DMS79 (cell line): ENCODE measurements at places on chromosomes 7 and 10.
A peak's percentile ranks its signal among the peaks of the same experiment; 100 is the strongest.

DNA sequence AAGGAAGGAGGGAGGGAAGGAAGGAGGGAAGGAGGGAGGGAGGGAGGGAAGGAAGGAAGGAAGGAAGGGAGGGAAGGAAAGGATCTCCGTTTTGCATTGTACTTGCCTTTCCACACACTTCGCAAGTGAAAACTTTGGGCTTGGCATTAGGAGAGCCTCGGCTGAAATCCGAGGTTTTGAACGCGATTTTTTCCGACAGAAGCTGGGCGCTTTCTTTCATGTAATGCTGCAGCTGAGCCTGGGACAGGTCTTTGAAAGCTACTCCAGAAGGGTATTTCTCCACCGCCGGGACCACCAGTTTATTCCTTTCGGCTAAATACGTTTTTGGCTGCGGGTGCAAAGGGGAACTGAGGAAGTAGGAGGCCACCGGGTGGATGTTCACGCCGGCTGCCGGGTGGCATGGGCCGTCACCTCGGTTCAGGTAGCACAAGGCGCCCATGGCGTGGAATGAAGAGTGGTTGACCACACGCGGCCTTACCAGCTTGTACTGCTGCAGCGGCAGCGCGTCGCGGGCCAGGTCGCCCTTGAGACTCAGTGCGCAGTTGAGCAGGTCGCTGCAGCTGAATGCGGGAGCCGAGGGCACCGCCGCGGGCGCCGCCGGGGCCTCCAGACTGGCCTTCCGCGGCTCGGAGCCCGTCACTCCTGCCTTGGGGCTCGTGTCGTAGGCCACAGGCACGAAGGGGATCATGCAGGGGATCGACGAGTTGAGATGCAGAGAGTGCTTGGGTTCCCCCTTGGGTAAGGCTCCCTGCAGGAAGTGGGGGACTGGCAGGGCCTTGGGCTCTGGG, 825 bp downstream of the FEZF1 start:
- DNase-seq: no peak

DNA sequence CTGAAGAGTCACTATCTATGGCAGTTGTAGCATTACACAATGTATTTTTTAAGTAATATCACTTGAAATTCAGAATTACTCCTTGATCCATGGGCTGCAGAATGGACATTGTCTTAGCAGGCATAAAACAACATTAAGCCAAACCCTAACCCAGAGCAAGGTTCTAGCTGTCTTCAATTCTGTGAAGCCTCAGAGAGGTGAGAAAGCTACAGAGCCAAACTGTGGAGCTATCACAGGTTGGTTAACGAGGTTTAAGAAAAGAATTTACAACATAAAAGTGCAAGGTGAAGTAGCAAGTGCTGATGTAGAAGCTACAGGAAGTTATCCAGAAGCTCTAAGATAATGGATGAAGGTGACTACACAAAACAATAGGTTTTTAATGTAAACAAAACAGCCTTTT, 582.7 kb upstream of the POT1 start:
- DNase-seq: no peak

- no peak for DNase-seq
Measured at GRCh38 chr10:92113911-92114600, 176.8 kb downstream of the CPEB3 start.

DNA sequence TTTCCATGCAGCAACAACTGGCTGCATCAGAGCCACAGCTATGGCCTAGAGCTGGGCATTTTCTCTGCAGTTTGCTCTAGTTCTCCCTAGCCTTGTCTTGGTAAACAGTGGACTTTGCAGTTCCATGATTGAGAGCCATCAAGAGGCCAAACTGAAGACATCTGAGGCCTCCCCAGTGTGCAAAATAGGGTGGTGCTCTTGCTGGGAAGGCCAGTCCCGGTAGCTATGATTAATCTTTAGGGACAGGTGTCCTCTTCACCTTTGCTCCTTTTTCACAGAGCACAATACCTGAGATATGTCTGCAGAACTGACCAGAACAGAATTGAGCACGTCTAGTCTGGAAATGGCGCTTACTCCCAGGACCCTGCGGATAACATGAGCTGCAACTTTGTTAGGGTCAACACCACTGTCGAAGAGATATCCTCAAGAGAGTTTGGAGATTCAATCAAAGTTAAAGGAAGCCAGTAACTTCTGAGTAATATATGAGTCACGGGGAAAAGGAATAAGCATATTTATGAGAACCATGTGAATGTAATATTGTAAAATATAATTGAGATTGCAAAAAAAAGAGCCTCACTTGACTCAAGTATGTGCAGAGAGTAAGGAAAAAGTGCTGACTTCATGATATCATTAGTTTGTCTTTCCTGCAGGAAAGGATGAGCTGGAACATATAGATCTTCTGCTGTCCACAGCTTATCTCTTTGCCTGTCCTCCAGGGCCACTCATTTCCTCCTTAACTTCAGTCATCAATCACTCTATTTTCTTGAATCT, 76.7 kb downstream of the ANK3 start:
- DNase-seq: no peak

DNA sequence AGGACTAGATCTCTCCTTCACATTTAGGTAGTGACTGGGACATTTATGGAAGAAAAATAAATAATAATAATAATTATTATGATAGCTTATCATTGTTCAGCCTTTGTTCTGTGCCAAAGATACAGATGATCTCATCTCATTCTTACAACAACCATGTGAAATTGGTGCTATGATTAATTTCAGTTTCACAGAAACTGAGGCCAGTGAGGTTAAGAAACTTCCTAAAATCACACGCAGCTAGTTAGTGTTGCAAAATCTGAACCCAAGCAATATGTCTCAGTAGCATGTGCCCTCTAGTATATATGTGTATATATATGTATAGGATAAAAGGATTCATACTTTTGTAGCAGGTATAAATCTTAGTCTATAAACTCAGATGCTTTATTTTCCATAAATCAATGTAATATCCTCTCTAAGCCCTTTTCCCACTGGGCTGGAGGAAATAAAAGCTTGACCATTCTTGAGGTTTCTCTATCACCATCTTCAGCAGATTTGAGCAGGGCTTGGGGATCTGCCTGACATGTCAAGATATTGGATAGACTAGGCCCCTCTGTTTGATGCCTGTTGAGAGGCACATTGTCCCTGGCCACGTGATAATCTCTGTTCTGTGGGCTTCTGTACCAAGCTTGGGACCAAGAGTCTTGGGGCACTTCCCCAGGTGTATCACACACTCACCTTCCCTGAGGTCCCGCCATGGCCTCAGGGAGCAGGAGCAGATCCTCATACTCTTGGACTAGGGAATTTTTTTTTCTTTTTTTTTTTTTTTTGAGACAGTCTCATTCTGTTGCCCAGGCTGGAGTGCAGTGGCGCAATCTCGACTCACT, 172.6 kb upstream of the NRP1 start:
- no peak for DNase-seq

- DNase-seq: no peak
Measured at GRCh38 chr10:113764582-113764981, 13.1 kb downstream of the PLEKHS1 start.

DNA sequence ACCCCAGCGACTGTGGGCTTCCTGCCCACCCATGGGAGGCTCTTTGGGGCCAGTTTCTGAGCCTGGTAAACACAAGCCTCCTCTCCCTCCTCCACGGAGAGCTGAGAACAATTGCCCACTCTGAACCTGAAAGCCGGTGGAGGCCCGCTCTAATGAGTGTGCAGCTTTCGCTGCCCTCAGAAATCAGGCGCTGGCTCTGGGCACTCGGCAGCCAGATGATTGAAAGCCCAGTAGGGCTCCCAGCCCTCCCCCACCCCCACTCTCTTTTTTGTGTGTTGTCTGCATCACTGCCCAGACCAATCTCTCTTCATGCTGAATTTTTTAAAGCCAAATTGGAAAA, 438.9 kb downstream of the RPS24 start:
- no peak for DNase-seq

DNA sequence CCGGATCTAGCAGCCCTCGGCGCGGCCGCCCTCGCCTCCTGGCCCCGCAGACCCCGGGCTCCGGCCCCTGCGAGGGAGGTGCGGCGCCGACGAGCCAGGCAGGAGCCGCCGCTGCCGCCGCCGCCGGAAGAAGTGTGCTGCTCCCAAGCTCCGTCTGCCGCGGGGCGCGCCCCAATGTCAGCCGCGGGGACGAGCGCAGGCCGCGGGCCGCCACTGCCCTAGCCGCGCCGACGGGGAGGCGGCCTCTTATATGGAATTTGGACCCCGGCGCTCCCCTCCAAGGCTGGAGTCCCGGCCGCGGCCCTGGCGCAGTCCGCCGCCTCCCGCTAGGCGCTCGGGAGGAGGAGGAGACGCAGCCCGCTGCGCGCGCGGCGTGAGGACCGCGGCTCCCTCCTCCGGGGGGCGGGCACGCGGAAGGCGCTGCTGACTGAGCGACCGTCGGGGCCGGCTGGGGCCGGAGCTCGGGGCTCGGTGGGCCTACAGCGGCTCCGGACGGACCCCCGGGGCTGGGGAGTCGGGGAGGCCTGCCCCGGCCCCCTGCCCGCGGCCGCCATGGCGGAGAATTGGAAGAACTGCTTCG, at the start of gene TRIM8:
TSS of gene TRIM8 (plus strand) at position 414 of the 580 bp plus-strand sequence. CDS start at position 553, 139 bp downstream.
- no peak for DNase-seq

- no peak for DNase-seq
Measured at GRCh38 chr10:101291331-101292193, 62.3 kb upstream of the LBX1 start.

- no peak for DNase-seq
Measured at GRCh38 chr7:27420702-27421101, 178.1 kb downstream of the EVX1 start.

GRCh38 chr10:76287856-76288255, 856.4 kb downstream of the LRMDA start:
- DNase-seq: no peak

- no peak for DNase-seq
Measured at GRCh38 chr7:27245798-27246691, 3.4 kb downstream of the EVX1 start.

DNA sequence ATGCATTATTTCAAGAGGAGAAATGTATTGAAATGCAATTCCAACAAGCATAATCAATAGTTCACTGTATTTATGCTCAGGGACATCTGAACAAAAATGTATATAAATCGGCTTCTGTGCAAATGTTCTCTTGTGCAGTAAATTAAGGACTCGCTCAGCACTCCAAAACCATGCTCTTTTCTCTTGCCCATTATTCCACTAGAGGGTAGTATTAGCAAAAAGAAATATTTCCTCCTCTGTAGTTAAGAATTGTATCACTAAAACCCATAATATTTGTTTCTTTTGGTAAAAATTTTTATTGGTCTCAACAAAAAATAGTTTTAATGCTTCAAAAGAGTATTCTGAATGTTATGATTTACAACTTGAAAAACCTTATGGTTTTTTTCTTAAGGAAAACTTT, 803.1 kb downstream of the PCDH15 start:
- DNase-seq: no peak

DNA sequence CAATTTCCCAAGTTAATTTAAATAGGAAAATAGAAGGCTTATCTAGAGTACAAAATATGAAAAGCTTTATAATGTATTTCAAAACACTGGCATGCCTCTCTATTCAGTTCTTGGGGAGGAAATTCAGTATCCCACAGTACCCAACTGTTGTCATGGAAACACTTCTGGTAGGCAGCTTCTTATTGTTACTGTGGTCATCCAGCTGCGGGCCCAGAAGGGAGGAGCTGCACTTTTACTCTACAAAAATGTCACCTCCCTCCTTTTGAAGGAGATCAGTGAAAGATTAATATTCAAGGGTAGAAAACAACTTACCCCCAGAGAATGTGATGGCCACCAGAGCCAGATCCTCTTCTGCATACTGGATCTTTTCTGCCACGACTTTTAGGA, 202.8 kb downstream of the RAPGEF5 start:
- no peak for DNase-seq

DNA sequence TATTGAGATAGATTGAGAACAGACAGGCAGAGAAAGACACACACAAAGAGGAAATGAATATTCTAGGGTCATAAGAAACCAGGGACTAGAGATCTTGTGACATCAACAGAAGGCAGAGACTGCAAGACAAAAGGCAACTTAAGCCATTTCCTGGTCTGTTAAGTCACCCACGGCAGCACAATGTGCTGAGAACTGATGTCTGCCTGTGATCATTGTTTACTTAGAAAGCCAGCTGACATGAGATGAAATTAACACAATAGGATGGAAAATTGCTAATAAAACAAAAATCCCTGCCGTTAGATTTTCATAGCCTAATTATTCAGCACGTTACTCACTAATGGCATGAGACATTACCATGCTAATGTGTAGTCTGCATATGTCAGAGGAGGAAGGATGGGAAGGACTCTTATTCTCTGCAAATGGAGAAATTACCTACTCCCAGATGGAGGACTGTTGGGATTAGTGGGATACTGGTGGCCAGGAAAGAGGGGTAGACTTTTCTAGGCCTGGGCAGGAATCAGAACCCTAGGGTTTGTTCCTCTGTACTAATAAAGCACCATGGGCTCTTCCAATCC, 191.3 kb upstream of the PODXL start:
- peak; percentile 38 for DNase-seq

- no peak for DNase-seq
Measured at GRCh38 chr10:52447931-52448353, 133.9 kb downstream of the DKK1 start.

GRCh38 chr10:116960066-116960776, 44.8 kb downstream of the SHTN1 start:
- no peak for DNase-seq

GRCh38 chr7:37741776-37742175, 58.2 kb downstream of the GPR141 start:
- no peak for DNase-seq

DNA sequence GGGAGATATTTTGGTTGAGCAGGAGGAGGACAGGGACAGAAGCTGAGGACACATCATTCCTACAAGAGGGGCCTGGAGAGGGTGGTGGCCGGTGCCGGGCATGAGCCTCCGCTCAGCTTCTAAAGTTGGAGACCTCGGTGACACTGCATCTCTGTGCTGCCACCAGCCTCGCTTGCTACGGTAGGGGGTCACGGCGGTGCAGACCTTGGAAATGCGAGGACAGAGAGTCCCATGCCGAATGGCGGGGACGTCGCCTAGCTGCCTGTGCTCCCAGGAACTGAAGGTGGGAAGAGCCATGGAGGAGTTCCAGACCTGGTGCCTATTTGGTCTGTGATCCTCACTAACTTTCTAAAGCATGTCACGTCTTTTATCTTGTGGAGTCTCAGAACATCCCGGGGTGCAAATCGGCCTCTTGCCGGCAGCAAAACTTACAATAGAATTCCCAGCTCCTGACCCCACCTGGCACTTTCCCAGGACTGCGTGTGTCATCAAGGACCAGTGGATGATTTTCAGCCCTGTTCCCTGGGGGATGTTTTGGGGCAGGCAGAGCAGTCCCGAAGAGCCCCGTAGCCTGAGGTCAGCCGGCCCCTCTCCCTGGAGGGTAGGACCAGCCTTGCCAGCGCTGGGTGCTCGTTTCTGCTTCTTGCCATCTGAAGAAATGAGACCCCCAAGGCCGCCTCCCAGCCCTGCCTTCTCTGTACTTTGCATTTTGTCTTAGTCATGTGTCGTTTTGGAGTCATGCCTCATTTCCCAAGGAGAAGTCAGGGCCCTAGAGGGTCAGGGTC, 205.8 kb upstream of the SHH start:
- no peak for DNase-seq

- DNase-seq: no peak
Measured at GRCh38 chr10:118952493-118953295, 76.8 kb upstream of the NANOS1 start.

- peak; percentile 64 for DNase-seq
Measured at GRCh38 chr7:85522070-85522469, 335.2 kb upstream of the SEMA3D start.

GRCh38 chr10:8034466-8035005, 20.0 kb upstream of the GATA3 start:
- no peak for DNase-seq

GRCh38 chr10:43046288-43046991, 30.4 kb upstream of the RET start:
- no peak for DNase-seq
